ENCODE measurements at places on chromosomes 2 and 18.
A peak's percentile ranks its signal among the peaks of the same experiment; 100 is the strongest.

DNA sequence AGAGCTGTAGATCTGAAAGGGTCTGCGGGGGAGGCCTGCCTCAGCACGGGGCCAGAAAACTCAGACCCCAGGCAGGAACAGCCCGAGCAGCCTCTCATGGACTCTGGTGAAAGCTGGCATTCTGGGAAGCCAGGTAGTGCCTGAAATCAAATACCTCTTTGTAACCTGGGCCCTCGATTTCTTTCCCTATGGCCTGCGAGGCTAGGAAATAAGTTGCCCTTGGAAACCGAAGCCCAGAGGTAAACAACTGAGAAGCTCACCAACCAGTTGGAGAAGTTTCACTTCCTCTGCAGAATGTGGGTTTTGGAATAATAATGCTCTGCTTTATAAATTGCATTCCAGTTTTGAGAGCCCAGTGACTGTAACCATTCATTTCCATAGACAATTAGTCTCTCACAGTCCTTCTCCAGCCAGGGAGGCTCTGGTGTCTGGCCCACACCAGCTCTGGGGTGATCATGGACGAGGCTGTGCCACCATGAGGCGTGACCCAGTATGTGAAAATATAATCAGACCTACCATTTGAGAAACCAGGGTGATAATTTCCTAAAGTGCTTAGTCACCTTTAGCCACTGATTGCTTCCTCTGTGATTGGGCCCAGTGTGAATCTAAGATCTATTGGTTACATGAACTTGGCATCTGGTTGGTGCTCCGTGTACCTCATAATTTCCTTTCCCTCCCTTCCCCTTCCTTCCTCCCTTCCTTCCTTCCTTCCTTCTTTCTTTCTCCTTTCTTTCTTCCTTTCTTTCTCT is 133.1 kb upstream of the PELI1 start:
- peak; percentile 41 for DNase-seq

DNA sequence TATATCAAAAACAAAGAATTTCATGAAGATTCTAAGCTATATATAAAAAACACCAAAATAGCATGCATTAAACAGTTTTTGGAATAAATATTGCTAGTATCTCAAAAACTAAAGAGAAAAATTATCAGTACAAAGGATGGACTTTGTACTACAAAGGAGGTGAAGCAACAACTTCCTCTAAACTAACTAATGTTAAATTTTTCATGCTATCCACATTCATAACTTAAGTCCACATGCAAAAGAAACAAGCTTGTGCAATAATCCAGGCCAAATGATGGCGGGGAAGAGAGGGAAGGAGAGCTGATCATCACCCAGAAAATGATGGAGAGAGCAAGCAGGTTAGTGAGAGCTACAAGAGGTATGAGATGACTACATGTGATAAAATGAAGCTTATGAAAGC is 70.1 kb downstream of the KIDINS220 start:
- no peak for DNase-seq

- DNase-seq = no peak
These were observed 44.2 kb downstream of the SP140 start for GRCh38 chr2:230269715-230270114.

DNA sequence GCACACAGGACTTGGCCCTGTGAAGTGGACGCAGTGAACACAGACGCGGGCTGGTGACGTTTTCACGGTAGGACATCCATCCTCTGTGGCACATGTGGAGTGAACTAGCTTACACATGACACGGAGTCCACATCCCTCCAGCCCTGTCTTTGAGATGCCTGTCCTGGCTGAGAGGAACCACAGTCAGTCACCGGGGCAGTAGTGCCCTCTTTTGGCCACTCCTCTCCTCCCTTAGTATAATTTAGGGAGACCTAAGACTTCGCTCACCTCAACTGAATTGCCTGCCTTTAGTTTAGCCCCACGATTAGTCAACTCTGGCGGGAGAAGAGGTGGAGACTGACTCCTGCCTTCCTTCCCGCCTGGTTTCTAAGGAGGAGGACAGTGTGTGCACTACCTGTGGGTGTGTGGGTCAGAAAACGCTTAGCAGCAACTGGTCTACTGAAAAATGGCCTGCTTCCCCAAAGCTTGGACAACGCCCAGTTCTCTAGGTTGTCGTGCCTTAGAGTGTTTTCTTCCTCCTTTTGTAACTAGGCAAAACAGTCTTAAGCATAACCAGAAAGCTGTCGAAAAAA is 70.6 kb downstream of the MBP start:
- peak; percentile 79 for DNase-seq

GRCh38 chr2:199946836-199947235 is 8.5 kb downstream of the TYW5 start:
- no peak for DNase-seq

GRCh38 chr2:178976351-178976750 is 73.6 kb downstream of the CCDC141 start:
- no peak for DNase-seq

- DNase-seq = no peak
These were observed 103.8 kb downstream of the GAREM1 start for GRCh38 chr18:32366586-32367538.

DNA sequence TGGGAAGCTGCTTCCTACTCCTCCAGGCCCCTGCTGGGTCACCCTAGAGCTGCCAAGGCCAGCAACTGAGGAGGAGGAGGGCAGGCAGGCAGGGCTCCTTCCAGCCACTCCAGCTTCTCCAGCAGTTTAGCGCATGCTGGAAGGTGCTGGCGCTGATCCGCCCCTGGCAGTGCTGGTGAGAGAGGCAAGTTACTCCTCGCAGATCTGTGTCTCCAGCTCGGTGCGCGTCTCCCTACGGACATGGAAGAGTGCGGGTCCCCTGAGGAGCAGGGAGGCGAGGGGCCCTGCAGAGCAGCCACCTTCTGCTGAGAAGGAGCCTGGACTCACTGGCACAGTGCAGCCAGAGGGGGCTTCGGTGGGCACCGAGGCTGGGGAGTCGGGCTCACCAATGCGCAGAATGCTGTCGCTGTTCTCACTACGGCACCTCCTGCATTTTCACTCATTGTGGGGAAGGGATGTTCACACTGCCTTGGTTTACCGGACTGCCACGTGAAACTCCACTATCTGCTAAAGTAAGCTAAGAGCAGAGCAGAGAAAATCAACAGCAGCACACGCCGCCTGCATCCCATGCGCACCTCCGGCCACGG is 206.0 kb downstream of the HDAC4 start:
- DNase-seq = no peak

DNA sequence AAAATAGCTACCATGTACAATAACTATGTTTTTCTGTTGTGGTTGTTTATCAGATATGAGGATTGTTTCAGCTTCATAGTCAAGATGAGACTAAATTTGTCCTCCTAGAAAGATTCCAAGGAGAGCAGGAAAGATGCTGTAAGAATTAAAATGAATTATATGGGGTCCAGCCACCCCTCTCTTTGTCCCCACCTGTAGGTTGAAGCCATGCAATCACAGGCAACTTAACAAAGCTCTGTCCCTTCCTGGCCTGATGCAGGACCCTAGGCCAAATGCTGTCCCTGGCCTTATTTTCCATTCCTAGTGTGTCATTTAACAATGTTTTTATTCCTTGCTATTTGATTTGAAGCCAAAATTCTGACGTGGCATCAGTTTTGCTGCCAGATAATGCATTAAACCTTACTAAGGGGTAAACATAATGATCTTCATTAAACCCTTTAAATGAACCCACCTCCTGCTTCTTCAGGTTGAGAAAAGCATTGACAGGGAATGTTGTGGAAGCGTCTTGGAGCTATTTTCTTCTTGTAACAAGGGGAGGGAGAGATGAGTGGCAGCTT is 240.9 kb upstream of the ZNF521 start:
- DNase-seq = no peak

DNA sequence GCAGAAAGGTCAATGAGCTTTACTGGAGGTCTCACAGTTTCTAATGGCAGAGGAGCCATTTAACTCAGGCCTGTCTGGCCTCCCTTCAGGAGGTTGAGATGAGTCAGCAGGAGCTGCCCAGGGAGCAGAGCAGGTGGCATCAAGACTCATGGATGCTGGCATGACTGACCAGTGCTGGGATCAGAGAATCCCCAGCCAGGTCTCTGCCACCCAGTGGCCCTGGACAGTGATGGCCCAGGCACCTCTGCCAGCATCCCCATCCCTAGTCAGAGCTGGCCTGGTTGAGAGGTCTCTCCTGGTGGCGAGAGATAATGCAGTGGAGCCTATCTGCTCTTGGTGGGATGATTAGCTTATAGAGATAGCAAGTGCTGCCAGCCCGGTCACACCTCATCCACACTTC is 43.1 kb downstream of the GYPC start:
- DNase-seq = no peak

GRCh38 chr2:239811111-239811781 is 213.9 kb downstream of the NDUFA10 start:
- no peak for DNase-seq

- DNase-seq = no peak
These were observed 1708.9 kb upstream of the CELF4 start for GRCh38 chr18:39274535-39274934.

- DNase-seq = no peak
These were observed 106.3 kb downstream of the TRIM43 start for GRCh38 chr2:95698146-95698545.

DNA sequence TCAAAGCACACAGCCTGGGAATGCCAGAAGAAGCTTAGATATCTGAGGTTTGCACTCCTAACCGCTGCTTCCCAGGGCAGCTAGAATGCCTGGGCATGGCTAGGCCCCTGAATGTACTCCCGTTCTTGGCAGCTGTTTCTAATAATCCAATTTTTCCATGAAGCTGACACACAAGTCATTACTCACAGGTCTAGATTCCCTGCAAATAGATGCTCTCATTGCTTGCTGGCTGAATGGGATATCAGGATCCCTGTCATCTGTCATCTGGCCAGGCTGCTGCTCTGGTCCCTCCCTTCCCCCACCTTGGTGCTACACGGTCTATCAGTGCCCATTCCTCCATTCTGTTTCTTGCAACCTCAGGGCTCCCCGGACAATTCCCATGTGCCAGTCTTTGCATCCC is 40.7 kb upstream of the TEX51 start:
- DNase-seq = no peak
